ENCODE measurements at places on chromosomes 4 and X. TPM values are rescaled to one million over a fixed set of nuclear protein-coding genes. Genes with fewer than 3 reads are reported as not detected.
A peak's percentile ranks its signal among the peaks of the same experiment; 100 is the strongest.

KIF4A gene
- 4.2 TPM for polyA plus RNA-seq

SLC39A8 gene
- 16.1 TPM for polyA plus RNA-seq

FATE1 gene
- not detected for polyA plus RNA-seq

CCDC158 gene
- polyA plus RNA-seq = not detected

SMR3B gene
- not detected for polyA plus RNA-seq

GPC4 gene
- 16.0 TPM for polyA plus RNA-seq

ART3 gene
- 2.8 TPM for polyA plus RNA-seq

DNA sequence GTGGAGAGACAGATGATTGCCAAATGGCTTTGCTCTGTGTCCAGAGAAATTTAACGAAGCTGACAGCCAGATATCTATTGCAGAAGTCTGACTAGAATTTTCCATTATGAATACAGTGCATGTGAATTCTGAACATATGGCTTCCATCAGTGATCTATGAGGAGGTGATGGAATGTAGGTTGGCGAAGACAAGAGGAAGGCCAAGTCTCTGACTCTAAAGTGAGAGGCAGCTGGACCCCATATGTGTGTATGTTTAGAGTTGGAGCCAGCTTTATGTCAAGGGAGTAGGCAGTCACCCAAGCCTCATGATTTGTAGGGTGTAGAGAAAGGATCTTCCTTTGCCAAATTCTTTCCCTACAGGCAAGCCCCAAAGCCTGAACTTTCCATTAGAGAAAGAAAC lies 76.2 kb upstream of the TEX13D start:
- H3K4me3 ChIP-seq = no peak overlapping the region
- no peaks in the 10 kb centered on the region for H3K27me3 ChIP-seq
- DNase-seq = peak; percentile 48
- no peaks in the 10 kb centered on the region for H3K36me3 ChIP-seq
- no peaks in the 10 kb centered on the region for H3K4me1 ChIP-seq
- H3K27ac ChIP-seq = no peak overlapping the region

DNA sequence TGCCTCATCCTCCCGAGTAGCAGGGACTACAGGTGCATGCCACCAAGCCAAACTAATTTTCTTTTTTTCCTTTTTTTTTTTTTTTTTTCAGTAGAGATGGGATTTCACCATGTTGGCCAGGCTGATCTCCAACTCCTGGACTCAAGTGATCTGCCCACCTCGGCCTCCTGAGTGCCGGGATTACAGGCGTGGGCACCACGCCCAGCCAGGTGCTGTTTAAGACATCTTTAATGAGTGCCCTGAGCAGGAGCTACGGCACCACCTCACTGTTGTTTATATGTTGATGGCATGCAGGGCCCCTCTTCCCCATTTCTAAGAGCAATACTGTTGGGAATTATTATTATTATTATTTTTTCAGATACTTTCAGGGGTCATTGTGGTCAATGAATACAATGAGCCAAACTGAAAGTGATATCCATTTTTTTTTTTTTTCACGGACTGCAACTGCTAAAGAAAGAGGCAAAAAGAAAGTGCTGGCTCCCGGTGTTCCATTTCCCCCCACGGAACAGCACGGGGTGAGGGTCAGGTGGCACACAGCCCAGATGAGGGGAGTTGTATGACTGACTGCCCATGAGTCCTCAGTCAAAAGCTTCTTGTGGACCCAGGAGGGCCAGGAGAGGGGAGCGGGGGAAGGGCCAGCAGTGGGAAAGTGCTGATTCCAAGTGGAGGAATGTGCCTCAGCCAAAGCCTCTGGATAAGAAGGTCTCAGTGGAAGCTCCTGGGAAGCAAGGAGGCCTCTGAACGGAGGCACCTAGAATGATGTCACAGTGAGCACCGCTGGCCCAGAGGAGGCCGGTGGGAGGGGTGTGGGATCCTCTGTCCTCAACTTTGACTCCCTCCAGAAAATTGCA lies 101.8 kb upstream of the HPF1 start:
- no peak for DNase-seq
- H3K27ac ChIP-seq = no peak overlapping the region
- no peaks in the 10 kb centered on the region for H3K4me1 ChIP-seq
- H3K27me3 ChIP-seq = no peaks in the 10 kb centered on the region
- H3K36me3 ChIP-seq = no peaks in the 10 kb centered on the region

DNA sequence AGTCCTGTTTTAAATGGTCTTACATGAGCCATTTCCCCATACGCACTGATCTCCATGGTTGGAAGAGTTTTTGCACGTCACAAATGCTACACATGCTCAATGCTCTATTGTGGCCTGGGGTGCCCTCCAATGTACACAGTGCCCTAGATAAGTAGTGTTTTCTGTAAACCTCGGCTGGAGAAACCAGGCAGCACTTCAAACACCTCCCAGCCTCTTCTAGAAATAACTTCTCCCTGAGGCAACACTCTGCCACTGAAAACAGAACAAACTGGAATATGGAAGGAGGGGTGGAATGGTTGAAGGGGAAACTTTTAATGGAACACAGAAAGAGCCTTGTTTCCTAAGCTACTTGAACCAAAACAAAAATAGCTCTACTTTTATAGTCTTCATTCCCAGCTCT lies 123.9 kb upstream of the CBR4 start:
- peaks cover 10% of the 10 kb centered on the region for H3K36me3 ChIP-seq
- peak; percentile 37 for DNase-seq
- peaks cover 3% of the 10 kb centered on the region for H3K4me1 ChIP-seq
- H3K27me3 ChIP-seq = no peaks in the 10 kb centered on the region

DNA sequence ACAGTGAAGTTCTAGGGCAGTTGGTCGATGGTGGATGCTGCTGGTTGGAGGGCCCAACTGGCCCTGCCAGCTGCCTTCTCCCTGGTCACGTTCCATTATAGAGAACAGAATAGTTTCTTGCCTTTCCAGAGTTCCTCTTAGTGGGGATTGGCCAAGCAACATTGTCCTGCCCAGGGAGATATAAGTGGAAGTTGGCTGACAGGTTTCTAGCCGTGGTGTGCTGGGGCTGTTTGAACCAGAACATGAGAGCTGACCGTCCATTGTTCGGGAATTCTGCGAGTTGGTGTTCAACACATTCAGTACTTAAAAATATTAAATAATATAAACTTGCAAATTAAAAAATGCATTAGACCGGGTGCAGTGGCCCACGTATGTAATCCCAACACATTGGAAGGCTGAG lies 3.5 kb upstream of the AFAP1 start:
- H3K27ac ChIP-seq = no peak overlapping the region
- H3K4me3 ChIP-seq = no peak overlapping the region
- H3K27me3 ChIP-seq = no peaks in the 10 kb centered on the region
- H3K36me3 ChIP-seq = no peaks in the 10 kb centered on the region
- DNase-seq = no peak

DNA sequence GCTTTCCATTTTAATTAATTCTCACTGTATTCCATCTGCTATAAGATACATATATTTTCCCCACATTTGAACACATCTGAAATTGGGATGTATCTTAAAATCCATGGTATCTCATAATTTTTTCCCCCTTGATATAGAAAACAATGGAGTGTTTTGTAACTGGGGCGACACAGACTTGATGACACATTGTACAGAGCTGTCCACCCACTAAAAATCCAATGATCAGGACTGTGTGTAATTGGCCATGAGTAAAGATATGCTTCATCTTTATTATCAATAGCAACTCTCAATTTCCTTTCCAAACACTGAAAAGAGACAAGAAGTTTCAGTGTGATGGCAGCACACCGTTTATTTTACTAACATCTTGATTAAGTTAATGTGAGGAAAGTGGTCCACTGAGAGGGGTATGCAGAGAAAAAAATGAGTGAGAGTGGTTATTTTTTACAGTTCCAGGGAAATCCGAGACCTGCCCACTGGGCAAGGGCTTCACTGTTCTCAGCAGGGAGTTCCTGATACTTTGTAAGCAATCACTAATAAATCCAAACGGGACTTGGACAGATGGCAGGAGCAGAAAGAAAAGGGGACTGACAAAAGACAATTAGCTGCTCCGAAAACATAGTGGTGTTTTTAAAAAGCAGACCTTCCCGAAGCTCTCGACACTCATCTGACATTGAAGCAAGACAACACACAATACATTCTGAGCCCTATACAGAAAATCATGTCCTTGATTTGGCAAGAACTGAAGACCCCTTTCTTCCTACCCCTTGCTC lies 149.4 kb downstream of the TSPAN5 start:
- H3K4me1 ChIP-seq = peaks cover 31% of the 10 kb centered on the region
- peak overlapping the region; percentile 78 for H3K27ac ChIP-seq
- H3K27me3 ChIP-seq = no peaks in the 10 kb centered on the region
- no peaks in the 10 kb centered on the region for H3K36me3 ChIP-seq
- DNase-seq = no peak

- no peaks in the 10 kb centered on the region for H3K36me3 ChIP-seq
- H3K27ac ChIP-seq = no peak overlapping the region
- no peaks in the 10 kb centered on the region for H3K4me1 ChIP-seq
- no peaks in the 10 kb centered on the region for H3K27me3 ChIP-seq
These were observed 79.1 kb downstream of the FAT4 start for GRCh38 chr4:125393825-125394224.

DNA sequence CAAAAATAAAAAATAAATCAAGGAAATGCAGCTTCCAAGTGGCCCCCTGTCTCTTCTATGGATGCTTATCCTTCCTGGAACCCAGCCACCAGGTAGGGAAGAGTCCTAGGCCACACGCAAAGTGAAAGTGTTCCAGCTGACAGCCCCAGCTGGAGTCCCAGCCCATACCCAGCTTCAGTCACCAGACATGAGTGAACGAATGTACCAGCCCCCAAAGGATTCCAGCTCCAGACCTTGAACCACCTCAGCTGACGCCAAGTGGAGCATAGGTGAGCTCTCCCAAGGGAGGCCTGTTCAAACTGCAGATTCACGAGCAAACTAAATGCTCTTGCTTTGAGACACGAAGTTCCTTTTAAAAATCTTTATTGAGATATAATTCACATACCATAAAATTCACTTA lies 62.0 kb downstream of the BCOR start:
- H3K4me1 ChIP-seq = no peaks in the 10 kb centered on the region
- no peak for DNase-seq
- H3K36me3 ChIP-seq = no peaks in the 10 kb centered on the region

Data from hepatocyte (in vitro differentiated cells).